NCI-H510A (cell line): ENCODE measurements at places on chromosomes 3 and 15.

DNA sequence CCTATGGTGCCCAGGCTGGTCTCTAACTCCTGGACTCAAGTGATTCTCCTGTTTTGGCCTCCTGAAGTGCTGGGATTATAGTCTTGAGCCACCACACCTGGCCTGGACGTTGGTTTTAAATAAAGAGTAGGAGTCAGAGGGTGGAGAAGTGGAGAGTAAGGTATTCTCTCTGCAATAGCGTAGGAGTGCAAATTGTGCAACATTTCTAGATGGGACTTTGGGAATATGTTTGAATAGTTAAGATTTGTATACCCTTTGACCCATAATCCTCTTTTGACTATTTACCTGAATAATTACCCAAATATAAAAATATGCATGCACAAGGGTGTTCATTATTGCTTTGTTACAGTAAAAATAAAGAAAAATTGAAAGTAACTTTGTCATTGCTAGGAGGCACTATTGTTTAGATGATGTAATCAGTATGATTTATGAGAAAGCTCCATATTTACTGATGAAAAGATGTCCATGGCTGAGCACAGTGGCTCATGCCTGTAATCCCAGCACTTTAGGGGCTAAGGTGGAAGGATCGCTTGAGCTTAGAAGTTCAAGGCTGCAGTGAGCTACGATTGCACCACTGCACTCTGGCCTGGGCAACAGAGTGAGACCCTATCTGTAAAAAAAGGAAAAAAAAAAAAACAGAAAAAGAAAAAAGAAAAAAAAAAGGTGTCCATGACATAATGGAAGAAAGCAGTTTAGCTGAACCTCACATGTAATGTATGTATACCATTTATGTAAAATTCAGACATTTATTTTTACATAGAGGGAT lies 15.1 kb upstream of the XYLB start:
- no peak for DNase-seq

DNA sequence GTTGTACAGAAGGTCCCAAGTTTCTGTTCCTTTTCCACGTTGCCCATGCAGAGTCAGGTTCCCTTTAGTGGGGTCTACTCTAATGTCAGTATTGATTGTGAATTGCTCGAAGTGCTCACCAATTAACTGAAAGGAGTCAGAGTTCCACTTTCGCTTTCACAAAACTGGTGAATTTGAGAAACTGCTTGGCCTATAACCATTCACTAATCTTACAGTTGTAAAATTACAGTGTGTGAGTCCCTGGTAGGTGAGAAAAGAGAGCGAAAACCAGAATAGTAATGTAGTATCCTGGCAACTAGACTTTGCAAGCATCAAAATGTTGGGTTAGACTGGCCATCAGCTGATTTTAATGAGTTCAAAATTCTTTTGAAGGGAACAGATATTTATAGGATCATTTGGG lies 237.5 kb upstream of the CHRM5 start:
- DNase-seq: no peak

DNA sequence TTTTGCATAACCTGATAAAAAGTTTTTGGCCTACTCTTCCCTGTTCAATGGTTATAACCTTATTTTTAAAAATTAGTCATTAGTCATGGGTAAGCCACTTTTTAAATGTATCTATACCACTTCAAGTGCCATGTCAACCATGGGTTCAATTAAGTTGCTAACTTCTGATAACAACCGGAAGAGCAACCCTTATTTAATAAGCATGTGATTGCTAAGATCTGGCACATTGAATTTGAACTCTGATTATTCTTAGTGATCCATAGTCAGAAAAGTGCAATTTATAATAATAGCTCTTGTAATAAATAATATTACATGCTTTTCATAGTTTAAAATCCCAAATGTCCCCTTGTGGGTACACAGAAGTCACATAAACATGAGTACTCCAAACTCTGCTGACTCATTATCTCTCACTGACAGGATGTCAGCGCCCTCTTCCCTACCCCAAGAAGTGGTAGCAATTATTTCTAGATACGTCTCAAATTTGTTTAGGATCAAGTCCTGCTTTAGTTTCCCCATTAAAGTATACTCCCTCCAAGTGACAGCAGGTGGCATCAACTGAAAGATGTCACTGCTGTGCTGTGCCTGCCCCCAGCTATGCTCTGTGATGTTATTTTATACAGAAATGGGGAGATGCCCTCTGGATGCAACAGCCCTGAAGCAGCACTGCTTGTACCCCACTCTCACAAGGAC lies 18.6 kb downstream of the SAMD7 start:
- DNase-seq: no peak

- no peak for DNase-seq
These were observed 115.4 kb downstream of the IGF2BP2 start for GRCh38 chr3:185709251-185709955.

- no peak for DNase-seq
These were observed 44.1 kb downstream of the RETNLB start for GRCh38 chr3:108713009-108713516.

GRCh38 chr15:54504695-54505094 lies 526.5 kb downstream of the UNC13C start:
- DNase-seq: no peak

DNA sequence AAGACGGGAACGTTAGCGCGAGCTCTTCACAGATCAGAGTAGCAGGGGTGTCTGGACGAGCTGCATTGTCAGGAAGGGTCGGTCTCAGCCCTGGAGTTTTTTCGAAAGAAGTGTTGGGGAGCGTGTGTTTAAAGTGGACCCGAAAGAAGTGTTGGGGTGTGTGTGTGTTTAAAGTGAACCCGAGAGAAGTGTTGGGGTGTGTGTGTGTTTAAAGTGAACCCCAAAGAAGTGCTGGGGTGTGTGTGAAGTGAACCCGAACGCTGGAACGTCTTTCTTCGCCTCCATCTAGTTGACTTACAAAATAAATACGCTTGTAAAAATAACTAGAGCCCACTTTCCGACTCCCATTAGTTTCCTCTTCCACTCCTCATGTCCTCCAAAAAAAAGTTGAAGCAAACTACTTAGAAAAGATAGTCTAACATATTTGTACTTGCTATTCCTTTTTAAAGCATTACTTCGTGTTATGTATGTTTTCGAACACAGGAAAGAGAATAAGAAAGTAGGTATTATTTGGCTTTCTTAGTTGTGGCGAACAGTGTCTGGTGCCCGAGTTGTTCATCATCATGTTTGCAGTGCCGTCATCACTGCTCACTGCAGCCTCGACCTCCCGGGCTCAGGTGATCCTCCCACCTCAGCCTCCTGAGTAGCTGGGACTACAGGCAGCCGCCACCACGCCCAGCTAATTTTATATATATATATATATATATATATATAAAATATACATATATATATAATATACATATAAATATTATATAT lies 1.0 kb downstream of the LRCH3 start:
- DNase-seq: no peak

DNA sequence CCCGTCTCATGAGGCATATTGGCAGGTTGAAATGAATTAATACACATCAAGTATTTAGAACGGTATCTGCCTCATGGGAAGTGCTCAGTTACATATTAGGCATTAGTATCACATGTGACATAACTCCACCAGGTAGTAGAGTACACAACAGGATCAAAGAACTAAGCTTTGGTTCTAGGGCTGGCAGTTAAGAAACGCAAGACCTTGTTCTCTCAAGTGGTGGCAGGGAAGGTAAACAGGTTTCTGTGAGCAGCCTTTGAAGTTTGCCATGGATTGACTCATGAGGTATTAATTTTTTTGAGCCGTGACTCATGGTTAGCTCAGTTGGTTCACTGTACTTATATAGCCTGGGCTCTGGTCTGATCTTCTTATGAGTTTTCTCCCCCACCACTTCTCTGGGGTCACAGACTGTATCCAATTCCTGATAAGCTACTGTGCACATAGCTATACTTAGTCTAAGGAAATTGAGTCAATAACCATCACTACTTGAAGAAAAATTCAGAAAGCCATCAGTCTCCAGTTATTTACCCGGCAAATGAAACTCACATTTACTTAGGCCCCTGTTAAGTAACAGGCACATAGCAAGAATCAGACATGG lies 155.6 kb upstream of the STT3B start:
- DNase-seq: peak; percentile 56

DNA sequence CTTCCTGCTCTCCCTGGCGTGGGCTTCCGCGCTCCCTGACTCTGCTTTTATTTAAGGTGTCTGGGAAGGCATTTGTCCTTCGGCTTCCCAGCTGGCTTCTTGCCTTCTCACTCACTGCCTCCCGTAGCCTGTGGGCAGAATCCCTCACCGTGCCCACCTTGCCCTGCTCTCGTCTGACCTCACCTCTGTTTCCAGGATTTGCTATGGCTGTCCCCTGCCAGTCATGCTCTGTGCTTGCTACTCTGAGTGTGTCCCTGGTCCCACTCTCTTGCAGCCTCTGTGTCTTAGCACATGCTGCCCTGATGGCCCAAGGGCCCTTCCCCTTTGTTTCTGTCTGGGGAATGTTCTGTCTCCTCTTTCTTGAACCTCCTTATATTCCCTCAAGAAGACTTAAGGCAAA lies 26.2 kb downstream of the LPP start:
- DNase-seq: no peak

DNA sequence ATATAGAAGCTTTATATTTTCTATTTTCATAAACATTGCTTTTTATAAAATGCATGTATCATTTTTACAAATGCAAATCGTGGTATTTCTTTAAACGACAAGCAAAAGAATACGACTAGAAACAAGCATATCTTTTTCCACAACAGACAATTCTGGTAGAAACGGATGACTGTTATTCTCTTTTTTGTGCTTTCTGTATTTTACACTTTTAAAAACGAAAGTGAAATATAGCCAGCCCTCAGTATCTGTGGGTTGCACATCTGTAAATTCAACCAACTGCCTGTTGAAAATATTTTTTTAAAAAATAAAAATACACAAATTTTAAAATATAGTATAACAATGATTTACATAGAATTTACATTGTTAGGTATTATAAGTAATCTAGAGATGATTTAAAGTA lies 61.3 kb downstream of the PRTG start:
- no peak for DNase-seq

DNA sequence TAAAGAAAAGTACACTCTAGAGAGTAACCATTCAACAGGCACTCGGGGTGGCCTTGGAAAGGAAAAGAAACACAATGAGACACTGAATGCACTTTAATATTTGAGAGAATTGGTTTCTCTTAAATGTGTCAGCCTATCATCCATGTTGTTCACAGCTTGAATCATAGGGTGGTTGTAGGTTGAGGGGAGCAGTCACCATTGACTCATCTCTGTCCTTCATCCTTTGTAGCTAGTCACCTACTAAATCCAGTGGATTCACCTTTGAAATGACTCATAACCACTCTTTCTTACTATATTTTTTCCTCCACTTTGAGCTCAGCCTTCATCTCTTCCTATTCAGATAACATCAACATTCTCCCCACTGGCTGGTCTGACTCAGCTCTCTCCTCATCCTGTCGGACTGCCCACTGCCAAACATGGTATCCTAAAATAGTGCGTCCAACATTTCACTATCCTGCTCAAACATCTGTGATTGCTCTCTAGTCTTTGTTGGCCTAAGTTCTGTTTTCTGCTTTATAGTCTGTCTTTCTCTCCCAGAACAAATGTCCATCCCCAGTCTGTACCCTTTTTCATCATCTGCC lies 182.7 kb upstream of the GADL1 start:
- DNase-seq: no peak

DNA sequence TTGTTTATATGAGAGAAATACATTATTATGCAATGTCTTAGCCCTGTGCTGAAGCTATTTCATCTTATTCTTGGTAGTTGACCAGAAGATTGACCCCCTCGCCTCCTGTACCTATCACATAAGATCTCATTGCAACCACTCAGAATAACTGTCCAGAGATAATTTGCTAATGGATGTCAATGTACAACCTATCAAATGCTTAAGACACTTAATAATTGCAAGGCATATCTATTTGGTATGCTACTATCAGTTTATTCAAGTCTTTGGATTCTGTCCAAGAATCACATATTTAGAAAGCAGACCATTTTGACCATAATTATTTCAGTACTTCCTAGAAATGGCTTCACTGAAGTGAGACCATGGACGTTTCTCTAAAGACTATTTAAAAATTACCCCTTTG lies 241.6 kb downstream of the GAP43 start:
- no peak for DNase-seq

GRCh38 chr3:12559520-12559919 lies 2.6 kb downstream of the MKRN2 start:
- DNase-seq: no peak

DNA sequence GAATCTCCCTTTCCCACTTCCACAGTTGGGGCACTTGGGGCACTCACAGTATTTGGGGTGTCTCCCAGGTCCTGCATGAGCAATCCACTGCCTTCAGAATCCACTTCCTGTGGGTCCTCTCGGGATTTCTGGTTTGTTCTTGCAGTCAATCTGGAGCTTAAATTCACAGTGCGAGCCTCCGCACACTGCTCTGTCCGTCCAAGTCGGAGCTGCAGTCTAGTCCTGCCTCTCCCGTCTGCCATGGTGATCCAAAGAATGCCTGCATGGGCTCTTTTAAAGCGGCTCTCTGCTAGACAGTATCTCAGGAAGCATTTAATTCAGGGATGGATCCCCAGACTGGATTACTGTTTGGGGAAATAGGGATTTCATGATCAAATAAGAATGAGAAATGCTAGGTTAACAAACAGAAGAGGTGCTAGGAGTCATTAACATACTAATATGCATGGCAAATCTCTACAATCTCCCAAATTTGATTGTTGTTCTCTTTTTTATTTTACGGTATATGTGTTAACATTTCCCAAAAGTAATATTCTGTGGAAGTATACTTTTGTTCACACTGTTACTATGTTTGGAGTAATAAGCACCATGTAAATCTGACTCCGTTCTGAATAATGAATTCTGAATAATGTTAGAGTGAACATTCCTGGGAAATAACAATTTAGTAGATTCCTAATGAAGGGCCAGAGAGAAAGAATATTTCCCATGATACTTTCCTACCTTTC lies 142.5 kb downstream of the HCN4 start:
- no peak for DNase-seq

DNA sequence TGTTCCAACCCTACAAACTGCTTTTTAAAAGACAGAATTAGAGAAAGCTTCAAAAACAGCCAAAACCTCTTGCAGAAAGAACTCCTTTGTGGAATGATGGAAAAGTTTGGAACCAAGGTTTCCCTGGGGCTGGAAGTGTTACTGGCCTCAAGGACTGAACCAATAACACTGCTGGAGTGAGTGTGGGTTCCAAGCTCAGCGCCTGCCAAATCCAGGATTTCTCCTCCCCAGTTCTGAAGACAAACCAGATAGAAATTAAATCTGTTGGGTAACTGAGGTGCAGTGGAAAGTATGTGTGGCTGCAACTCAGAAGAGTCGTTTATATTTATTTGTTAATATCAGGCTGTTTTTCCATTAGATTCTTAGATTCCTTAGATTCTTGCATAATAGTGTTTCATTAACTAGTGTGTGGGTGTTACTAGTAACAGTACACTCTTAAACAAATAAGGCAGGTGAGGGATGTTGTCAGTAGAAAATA lies 66.5 kb upstream of the FNDC3B start:
- no peak for DNase-seq

GRCh38 chr3:132721479-132722164 lies 587 bp downstream of the NPHP3 start:
- peak; percentile 16 for DNase-seq

GRCh38 chr15:81536356-81536755 lies 162.3 kb upstream of the TMC3 start:
- DNase-seq: no peak

DNA sequence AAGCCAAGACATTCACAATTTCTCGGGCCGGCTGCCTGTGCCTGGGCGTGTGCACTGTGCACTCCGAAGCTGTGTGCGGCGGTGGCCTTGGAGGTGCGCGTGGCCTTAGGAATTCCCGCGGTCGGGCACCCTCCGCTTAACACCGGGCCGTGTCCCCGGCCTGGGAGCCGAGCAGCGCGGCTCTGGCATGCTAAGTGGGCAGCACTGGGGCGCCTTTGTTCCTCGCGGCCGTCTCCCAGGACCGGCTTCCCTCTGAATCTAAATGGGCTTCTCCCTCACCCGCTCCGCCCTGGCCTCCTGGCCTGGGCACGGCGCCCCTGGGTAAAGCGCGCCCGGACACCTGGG lies 498 bp upstream of the ARNT2 start:
- DNase-seq: no peak
